ENCODE measurements at places on chromosomes 7 and 10. TPM values are rescaled to one million over a fixed set of nuclear protein-coding genes. Genes with fewer than 3 reads are reported as not detected.

The ZNF282 gene
- total RNA-seq, result 18.6 TPM

The SLC26A5 gene
- total RNA-seq, result not detected

The TMEM176A gene
- total RNA-seq, result not detected

The GNGT1 gene
- not detected for total RNA-seq

The GHRHR gene
- not detected for total RNA-seq

The VPS37D gene
- total RNA-seq, result 7.5 TPM

The PDE6C gene
- total RNA-seq, result not detected

The NKX1-2 gene
- total RNA-seq, result not detected

The KEL gene
- total RNA-seq, result not detected

The SERPINE1 gene
- 37.9 TPM for total RNA-seq

The DLX5 gene
- not detected for total RNA-seq

The ADAMTS14 gene
- 3.3 TPM for total RNA-seq

The TRIL gene
- total RNA-seq, result 2.1 TPM

The OR9A2 gene
- total RNA-seq, result not detected

The CYP26C1 gene
- under 0.01 TPM for total RNA-seq

The CYP2C9 gene
- total RNA-seq, result not detected

The PRF1 gene
- total RNA-seq, result not detected

The SPDYE16 gene
- under 0.01 TPM for total RNA-seq

The SFTPA1 gene
- total RNA-seq, result not detected

The ENKUR gene
- 0.16 TPM for total RNA-seq

The BET1 gene
- 18.9 TPM for total RNA-seq

The RBM33 gene
- total RNA-seq, result 43.1 TPM

The DDX50 gene
- total RNA-seq, result 62.6 TPM

The STRIP2 gene
- total RNA-seq, result 0.77 TPM

The MALRD1 gene
- 0.16 TPM for total RNA-seq

The CELF2 gene
- 4.4 TPM for total RNA-seq

The HOXA4 gene
- 0.47 TPM for total RNA-seq

The SLC39A12 gene
- total RNA-seq, result not detected

The IGF2BP3 gene
- total RNA-seq, result 52.6 TPM

The PDGFA gene
- total RNA-seq, result 5.0 TPM

The NRG3 gene
- total RNA-seq, result not detected

The ZNF467 gene
- total RNA-seq, result 0.95 TPM

The TACC2 gene
- total RNA-seq, result 2.5 TPM

All from bronchial smooth muscle cell (primary cell).